ENCODE measurements at places on chromosomes 7 and 10.

- peak; percentile 25 for DNase-seq
These were observed 217.2 kb upstream of the MKLN1 start for GRCh38 chr7:131110297-131111080.

- DNase-seq, result peak; percentile 23
These were observed at the start of gene RBM20 for GRCh38 chr10:110643653-110644597. RBM20 (plus strand) TSS chr10:110644336; CDS start chr10:110644455, 119 bp downstream.

DNA sequence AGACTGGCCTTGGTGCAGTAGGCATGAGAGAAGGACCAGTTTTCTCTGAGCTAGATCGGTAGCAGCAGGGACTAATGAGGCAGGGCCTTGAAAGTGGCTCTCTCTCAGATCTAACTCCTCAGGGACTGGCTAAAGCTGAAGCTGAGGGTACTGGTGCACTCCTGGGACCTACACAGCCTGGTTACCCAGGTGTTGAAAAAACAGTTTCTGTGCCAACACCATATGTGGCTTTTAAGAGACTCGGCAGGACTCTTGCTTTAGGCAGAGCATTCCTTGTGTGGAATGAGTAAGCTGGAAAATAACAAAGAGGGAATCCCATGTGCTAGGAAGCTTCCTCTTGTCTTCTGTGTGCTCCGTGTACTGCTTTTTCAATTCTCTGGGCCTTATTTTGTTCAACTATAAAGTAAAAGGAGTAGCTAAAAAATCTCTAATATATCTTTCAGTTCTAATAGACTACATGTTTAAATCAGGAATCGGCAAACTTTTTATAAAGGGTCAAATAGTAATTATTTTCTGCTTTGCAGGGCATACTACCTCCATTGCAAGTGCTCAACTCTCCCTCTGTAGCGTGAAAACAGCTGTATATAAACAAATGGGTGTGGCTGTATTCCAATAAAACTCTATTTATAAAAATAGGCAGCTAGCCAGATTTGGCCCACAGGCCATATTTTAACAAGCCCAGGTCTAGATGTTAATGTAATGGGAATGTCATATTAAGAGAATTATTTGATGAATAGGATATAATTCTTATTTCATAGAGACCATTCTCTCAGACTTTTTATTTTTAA, 186.1 kb upstream of the KAT6B start:
- no peak for DNase-seq

DNA sequence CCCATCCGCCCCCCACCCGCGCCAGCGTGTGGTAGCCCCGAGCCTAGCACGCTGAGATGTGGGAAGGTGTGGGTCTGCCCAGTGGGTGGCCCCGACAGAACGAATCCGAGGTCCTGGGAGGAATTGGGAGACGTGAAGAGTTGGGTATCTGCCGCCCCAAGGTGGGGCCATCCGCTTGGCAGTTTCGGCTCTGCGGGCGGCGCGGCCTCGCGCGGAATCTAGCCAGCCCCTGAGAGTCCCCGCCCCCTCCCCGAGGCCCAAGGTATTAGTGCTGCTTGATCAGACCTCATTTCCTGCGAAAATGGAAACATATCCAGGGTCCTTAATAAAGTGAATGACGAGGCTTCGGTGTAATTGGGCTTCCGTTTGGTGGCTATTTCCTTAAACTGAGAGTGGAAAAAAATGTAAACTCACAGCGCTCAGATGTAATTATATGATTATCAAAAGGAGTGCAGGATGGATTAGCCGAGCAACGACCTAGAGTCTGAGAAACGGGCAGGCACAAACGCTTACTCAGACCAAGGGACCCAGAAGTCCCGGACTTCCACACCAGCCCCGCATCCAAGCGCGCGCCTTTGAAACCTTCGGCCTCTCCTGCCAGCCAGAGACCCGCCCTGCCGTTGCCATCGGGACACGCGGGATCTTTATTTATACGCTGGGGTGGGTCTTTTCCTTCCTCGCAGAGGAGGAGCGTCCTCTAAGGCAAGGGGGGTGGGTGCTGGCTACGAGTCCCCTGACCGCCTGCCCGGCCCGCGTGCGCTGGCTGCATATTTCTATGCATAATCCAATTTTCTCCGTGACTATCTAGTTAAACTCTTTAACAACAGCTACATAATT, 12.8 kb downstream of the LBX1 start:
- DNase-seq, result peak; percentile 16

DNA sequence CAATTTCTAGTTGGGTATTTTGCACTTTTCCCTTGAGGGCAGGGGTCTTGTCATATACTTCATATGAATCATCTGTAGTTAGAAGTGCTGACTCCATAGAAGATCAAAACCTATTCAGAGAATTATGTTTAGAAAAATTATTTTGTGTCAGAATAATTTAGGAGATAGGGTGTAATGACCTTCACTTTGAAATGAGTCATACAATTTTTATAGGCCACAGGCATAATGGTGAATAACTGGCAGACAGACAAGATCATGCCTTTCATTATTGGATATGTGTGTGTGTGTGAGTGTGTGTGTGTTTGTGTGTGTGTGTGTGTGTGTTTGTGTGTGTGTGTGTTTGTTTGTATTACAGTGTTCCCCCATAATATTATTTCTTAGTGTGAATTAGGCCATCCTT, 523.0 kb downstream of the ANKRD7 start:
- DNase-seq, result no peak

DNA sequence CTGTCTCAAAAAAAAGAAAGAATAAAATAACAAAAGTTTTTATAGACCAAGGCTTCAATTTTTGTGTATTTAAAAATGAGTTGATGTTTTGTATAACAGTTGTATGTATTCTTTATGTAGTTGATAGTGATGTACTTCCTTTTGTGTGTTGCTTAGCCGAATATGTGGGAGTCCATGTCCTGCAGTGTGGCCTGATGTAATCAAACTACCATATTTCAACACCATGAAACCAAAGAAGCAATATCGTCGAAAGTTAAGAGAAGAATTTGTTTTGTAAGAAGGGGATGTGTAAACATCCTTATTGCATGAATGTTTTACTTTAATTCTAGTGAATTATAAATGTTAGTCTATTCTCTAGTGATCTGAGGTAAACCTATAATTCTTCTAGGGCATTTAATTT, 56.6 kb downstream of the MPLKIP start:
- no peak for DNase-seq

DNA sequence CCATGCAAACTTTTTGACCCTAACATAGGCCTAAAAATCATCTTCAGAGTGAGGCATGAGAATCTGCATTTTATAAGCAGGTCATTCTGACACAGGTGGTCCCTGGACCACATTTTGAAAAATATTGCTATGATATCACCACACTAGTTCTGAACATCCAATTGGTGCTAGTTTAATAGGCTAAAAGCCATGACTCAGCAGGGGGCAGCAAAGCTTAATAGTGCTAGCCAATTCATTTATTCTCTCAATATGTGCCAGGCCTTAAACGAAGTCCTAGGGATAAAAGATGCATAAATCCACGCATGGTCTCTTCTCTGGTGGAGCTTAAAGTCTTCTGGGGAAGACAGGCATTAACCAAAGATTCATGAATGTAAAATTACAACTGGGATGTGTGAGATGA, 10.2 kb upstream of the SLC25A28 start:
- DNase-seq, result no peak

DNA sequence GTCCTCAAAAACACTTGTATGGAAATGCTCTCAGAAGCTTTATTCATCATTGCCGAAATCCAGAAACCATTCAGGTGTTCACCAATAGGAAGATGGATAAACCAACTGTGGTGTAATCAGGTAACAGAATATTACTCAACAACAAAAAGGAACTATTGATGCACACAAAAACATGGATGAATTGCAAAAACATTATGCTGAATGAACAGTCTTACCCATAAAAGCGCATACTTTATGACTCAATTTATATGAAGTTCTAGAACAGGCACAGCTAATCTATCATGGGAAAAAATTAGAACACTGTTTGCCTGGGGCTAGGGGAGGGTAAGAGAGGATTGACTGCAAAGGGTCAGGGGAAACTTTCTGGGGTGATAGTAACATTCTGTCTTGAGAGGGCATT, 26.9 kb upstream of the GSAP start:
- DNase-seq, result no peak

DNA sequence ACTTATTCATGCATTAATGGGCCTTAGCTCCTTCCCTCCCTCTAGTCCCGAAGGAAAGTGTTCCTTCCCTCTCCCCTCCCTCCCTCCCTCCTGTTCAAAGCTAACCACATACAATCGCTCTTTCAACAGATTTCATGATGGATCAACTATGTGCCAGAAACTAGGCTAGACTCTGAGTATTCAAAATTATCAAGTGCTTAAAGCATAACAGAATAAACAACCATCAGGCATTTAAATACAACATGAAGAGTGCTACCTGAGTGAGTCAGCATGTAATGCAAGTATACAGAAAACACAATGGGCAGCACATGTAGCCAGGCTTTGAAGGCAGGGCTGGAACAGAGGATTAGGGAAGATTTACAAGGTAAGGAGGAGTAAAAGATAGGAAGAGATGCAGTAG, 11.3 kb downstream of the CHCHD3 start:
- DNase-seq, result no peak

DNA sequence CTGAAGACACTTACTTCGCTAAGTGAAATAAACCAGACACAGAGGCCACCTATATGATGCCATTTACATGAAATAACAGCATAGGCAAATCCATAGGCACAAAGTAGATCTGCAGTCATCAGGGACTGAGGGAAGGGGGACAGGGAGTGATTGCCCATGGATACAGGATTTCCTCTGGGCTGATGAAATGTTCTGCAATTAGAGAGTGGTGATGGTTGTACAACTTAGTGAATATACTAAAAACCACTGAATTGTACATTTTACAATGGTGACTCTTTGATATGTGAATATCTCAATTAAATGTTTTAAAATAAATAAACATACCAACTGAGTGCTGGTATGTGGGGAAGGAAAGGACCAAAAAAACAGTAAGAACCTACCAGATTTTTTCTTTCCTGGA, 20.4 kb downstream of the PPA1 start:
- DNase-seq, result no peak

DNA sequence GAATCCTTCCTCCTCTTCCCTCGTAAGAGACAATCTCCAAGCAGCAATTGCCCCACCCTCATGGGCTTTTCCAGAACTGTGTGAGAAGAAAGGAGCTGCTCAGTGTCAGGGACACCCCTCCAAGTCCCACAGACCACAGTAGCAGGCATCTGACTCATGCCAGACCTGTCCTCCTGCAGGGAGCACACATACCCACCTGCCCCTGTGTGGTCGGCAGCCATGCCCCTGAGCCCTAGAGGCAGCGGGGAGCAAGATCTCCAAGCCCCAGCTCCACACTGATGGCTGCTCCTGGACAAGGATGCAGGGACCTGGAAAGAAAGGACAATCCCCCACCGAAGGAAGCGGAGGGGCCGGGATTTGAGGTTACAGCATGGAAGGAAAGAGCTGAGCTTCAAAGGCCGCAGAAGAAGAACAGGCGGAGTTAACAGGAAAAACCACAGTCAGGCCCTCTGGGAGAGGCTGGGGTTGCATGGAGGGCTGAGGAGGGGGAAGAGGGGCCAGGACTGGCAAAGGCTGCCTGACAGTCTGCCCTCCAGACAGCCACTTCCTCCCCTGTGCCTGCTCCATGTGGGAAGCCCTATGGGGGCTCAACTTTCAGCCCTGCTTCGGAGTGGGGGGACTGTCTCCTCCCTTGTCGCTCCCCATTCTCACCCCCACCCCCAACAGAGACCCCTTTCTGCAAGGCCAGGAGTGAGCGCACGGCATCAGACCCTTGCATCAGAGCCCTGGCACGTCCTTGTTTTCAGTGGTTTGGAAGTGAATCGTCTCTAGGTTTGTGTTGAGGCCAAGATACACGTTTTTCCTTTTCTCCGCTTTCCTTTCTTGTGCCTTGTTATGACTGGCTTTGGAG, 46.8 kb downstream of the ASB13 start:
- no peak for DNase-seq

GRCh38 chr10:109027534-109028185, 895.7 kb downstream of the XPNPEP1 start:
- no peak for DNase-seq
